ENCODE measurements at places on chromosomes 3 and 15. TPM values are rescaled to one million over a fixed set of nuclear protein-coding genes. Genes with fewer than 3 reads are reported as not detected.

Gene CCR3
- not detected for total RNA-seq

DNA sequence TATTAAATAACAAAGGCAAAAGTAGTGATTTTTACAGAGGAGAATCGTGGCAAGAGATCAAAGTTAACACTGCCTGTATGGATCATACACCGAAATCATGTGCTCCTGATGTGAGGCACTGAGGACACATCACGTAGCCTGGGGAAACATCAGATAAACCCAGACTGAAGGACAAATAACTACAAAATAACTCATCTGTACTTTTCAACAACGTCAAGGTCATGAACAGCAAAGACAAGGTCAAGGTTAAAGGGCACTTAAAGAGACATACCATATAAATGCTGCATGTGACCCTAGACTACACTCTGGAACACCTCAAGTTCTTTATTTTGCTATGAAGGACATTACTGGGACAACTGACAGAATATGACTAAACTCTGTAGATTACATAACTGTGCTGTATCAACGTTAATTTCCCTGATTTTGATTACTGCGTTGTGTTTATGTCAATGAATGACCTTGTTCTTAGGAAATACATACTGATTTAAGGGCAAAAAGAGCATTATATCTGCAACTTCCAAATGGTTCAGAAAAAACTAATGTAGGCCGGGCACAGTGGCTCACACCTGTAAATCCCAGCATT, 48.1 kb downstream of the CHSY1 start:
- DNase-seq: no peak

GRCh38 chr3:19645093-19645492, 288.9 kb downstream of the EFHB start:
- no peak for DNase-seq

DNA sequence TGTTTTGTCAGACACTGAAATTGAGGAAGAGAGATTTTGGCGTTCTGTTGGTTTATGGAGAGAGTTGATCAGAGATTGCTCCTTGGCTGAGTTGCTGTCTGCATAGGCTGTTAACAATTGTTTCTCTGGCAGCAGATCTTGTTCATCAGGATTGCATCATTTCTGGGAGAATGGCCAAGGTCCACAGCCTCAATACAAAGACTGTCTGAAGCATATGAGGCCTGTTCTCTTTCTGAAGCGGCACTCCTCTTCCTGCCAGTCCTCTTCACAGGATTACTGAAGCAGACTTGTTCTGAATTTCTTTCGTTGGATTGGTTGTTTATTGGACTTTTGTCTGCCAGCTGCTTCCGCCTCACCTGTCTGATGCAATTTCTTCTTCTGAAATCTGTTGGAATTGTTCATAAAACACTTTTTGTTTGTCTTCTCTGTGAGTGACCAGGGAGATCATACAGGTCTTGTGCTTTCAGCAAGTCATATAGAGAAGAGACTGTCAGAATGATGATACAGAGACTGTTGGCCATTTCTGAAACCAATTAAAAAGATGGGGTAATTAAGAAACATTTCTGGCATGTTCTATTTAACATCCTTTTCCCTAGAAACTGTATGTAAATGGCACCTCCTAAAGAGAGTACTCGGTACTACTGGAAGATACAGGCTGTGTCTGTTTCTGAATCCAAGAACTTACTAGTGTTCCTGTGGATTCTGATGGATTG, 25.5 kb downstream of the SETD5 start:
- DNase-seq: peak; percentile 79

DNA sequence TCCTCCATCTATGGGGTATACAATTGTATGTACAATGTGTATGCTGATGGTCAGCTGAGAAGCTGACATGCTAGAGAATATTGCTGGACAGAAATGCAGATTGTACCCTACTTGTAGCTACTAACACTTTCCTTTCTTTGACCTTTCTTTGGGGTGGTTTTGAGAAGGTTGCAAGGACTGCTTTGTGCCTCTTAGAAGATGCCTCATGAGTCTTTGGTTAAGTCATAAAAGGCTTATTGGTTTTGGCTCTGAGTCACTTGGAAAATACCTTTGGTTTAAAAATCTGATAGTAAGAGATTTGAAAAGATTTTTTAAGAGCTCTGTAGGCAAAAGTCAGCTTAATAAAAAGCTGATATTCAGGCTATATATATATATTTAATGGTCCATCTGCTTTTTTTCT, 71.5 kb downstream of the ZMAT3 start:
- DNase-seq: no peak
